ENCODE measurements at places on chromosomes 2 and 18.

GRCh38 chr2:12232876-12233275, 483.9 kb upstream of the TRIB2 start:
- no peak for DNase-seq

GRCh38 chr2:236496340-236496739, 73.3 kb upstream of the ACKR3 start:
- DNase-seq: no peak

- no peak for DNase-seq
These were observed 11.6 kb downstream of the TGFBRAP1 start for GRCh38 chr2:105317937-105318336.

GRCh38 chr2:28160986-28161425, 231.7 kb upstream of the FOSL2 start:
- DNase-seq: peak; percentile 92

DNA sequence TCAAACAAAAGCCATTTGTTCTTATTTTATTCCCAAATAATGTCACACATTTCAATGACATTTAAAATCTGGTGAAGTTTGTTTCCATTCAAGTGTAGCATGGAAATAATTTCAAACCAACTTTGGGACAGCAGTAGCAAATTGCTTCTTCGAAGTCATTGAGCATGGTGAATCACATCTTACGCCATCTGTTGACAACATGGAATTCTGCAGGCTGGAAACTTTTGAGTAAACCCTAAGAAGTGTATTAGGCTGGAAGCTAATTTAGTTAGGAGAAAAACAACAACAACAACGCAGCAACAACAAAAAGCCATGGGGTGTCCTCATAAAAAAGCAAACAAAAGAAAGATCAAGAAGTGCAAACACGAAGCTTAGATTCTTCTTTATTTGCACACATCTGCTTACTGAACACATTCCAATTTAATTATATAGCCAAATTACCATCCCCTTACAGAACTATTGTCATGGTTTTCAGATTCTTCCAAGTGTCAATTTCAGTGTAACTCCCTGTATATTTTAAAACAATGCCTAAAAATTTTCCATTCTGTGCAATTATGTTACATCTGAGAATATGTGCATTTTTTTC, 659.0 kb upstream of the CDH7 start:
- no peak for DNase-seq

Data from EH (cell line).